ENCODE measurements at places on chromosomes 2 and 18.

DNA sequence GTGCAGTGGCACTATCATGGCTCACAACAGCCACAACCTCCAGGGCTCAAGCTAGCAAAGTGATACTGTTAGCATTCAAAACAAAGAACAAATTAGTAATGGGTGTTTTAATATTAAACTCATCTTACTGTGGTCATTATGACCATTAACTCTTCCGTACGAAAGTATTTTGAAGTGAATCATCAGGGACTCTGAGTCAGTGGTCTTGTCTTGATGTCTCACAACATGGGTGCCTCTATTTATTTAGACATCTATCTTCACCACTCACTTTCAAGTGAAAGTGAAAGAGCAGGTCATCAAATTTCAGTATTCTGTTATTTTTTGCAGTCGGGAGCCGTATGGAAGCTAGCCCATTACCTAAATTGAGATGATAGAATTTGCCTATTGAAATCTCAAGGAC lies 1118.2 kb downstream of the DPP10 start:
- no peak for DNase-seq

DNA sequence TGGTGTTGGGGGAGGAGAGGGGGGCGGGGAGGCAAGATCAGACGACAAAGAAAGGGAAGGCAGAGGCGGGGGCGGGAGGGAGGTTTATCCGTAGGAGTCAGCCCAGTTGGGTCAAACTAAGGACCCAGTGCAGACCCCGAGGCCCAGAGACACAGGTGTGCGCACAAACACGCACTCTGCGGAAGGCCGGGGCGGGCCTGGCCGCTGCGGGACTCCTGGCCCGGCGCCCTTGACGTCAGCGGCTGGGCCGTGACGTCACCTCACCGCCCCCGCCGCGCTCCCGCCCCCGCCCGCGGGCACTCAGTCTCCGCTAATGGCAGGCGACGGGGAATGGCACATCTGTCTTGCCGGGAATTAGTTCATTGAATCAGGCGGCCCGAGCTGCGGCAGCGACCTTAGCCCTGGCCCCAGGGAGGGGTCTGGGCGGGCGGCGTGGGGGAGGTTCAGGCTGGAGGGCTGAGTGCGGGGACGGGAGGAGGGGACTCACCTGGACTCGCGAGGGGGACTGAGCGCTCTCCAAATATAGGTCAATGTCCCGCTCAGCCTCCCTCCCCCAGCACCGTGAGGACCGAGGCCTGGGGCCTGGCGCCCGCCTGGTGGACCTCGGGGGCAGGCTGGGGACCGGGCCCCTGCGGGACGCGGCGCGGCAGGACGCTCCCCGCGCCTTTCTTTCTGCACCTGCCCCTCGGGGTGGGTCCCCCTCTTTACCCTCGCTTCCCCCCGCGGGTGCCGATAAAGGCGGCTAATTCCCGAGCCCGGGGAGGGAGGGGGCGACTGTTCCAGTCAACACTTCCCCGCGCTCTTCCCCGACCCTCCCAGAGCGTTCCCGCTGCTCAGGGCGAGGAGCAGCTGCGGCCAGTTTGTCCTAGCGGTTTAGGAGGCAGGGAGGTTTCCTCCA lies 15.5 kb upstream of the ECEL1 start:
- peak; percentile 58 for DNase-seq

GRCh38 chr2:105611333-105611637 lies 133.4 kb upstream of the NCK2 start:
- no peak for DNase-seq

- DNase-seq = no peak
These were observed 139.9 kb upstream of the PIEZO2 start for GRCh38 chr18:11289248-11289647.

GRCh38 chr2:88053296-88053695 lies 2.3 kb downstream of the KRCC1 start:
- peak; percentile 35 for DNase-seq

GRCh38 chr2:234462218-234462992 lies 34.5 kb downstream of the ARL4C start:
- no peak for DNase-seq

GRCh38 chr2:23912054-23912453 lies 14.9 kb downstream of the ATAD2B start:
- DNase-seq = no peak

DNA sequence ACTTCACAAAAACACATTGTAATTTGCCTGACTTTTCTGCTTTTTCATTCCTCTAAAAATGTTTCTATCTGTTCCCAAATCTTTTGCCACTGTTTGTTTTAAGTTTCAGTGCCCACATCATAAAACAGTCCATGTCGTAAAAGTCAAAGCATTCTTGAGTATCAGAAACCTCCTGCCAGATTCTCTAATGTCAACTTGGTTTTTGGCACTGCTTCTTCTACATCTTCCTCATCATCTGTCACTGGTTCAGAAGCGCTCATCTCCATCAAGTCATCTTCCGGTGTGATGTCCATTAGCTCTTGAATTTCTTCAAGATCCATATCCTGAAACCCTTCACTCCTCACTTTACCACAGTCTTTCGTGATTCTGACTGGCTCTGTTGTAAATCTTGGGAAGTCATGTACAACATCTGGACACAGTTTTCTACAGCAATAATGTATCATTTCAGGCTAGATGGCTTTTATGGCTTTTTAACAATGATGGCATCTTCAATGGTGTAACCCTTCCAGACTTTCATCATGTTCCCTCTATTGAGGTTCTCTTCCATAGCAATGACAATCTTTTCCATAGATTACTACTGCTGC lies 19.6 kb downstream of the CUL3 start:
- DNase-seq = no peak

DNA sequence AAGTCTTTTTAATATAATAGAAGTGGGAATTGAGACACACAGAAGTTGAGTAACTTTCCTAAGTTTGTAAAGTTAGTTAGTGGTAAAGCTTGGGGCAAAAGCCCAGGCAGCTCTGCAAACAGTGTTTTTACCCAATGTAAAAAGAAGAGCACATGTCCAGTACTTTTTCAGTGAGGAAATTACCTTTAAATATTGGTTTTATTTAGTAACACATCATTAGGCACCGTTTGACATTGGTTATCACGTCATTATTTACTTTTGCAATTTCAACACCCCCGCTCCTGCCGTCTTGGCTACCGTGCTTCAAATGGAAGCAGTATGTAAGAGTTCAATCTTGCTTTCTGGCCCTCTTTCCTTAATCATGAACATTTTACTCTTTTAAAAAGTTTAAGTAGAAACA lies 807.9 kb downstream of the EPHA4 start:
- no peak for DNase-seq

GRCh38 chr2:182057002-182057401 lies 71.3 kb downstream of the PPP1R1C start:
- DNase-seq = no peak

- no peak for DNase-seq
These were observed 1368.4 kb upstream of the LRRTM1 start for GRCh38 chr2:81672923-81673322.

- peak; percentile 61 for DNase-seq
These were observed 124.8 kb downstream of the NUP35 start for GRCh38 chr2:183248866-183249567.

DNA sequence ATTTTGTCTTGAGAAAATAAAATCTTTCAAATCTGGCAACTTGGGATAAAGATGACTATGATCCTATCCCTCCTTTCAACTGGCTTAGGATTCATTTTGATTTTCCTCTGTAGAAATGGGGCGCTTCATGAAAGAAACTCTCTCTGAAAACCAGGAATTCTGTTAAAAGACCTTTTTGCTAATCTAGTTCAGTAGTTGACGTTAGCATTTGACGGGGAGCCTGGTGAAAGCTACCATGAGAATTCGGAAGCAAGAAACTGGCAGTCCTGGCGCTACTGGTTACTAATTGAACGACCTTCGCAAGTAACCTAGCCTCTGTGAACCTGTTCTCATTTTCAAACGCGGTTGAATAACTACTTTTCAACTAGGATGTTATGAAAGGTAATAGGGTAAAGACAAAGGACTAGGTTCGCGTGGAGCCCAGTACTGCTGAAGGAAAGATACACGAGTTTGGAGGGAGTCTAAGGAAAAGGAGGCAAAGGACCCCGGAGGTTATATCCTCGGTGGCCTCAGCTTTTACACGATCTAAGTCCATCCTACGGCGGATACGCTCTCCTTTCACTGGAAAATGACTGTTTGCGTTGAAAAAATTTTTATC lies 604 bp upstream of the STK11IP start:
- DNase-seq = peak; percentile 46

GRCh38 chr2:176039375-176039774 lies 37.3 kb upstream of the LNPK start:
- no peak for DNase-seq

DNA sequence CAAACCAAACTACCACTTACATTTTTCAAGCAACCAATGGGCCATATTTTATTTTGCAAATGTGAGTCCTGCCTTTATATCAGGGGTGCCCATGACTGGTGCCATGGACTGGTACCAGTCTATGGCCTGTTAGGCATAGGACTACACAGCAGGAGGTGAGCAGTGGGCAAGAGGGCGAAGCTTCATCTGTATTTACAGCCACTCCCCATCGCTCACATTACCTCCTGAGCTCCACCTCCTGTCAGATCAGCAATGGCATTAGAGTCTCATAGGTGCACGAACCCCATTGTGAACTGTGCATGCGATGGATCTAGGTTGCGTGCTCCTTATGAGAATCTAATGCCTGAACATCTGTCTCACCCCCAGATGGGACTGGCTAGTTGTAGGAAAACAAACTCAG lies 53.6 kb downstream of the CCDC68 start:
- DNase-seq = no peak

DNA sequence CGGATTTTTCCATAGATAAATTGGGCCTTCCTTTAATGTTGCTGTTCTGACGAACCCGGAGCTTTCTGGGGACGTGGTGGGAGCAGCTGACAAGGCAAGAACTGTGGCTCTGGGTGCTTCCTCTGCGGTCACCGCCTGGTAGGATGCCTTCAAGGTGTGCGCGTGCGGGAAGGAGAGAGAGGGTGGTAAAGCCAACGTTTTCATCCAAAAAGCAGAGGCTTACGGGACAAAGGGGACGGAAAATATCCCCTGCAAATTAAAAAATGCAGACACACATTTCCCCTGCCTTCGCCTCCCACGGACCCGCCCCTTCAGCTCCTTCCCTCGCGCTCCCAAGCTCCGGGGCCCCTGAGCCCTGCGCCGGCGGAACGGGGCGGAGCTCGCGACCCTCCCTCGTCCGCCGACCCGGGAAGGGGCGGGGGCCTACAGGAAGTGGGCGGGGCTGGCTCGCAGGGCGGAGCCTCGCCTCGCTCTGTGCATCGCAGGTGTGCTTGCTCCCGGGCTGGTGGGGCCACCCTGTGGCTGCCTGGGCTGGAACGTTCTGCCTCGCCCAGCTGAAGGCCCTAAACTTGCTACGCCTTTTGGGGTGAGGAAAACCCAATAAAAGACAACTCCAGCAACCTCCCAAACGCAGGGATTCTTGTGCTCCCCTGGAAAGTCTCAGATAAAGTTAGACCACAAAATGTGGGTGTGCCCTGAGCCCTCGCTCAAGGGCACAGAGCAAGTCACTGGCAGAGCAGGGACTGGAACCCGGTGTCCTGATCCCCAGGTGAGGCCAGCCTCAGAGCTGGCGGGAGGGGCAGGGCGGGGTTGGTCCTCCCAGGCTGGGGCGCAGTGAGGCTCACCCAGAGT lies 25.4 kb upstream of the SLC66A3 start:
- peak; percentile 74 for DNase-seq

GRCh38 chr2:193332941-193333340 lies 1138.2 kb upstream of the TMEFF2 start:
- DNase-seq = no peak

DNA sequence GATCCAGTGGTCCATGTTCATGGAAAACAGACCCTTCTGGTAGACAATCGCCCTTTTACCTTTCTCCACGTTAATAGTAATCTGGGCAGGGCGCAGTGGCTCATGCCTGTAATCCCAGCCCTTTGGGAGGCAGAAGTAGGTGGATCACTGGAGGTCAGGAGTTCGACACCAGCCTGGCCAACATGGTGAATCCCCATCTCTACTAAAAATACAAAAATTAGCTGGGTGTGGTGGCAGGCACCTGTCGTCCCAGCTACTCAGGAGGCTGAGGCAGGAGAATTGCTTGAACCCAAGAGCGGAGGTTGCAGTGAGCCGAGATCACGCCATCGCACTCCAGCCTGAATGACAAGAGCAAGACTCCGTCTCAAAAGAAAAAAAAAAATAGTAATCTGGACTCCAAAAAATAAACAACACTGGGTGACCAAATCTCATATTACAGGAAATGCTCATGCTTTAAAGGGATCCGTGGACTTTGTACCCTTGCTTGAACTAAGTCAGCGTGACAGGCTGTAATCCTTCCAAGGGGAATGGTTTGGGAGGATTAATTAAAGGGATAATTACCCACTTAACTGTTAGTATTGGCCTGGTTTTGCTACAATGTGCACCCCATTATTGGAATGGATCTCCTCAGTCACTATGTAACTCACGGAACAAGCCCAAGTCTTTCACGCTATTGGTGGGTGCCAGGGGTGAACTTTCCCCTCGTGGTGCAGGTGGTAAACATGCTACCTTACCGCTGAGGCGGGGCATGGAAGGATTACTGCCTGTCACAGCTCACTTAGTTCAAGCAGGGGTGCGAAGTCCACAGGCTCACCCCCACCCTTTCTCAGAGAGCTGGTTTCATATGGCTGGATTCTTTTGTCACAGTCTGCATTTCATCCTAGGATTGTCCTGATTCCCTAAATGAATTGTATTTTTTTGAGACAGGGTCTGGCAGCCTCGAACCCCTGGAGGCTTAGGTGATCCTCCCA lies 36.7 kb downstream of the PROC start:
- no peak for DNase-seq

DNA sequence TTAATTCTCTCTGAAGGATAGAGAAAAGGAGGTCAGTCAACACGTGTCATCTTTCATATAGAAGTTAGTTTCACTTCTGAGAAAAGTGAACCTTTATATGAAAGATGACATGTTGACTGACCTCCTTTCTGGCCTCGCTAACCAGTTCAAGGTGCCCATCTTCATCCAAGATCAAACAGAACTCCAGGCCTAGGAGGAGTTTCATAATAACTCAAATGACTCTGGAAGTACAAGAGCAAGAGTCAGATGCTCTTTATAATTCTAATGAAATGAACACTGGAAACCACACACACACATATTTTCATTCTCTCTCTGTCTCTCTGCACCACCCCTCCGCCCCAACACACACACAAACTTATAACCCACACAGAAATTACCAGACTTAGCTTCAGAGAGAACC lies 16.3 kb downstream of the ANKRD44 start:
- no peak for DNase-seq

DNA sequence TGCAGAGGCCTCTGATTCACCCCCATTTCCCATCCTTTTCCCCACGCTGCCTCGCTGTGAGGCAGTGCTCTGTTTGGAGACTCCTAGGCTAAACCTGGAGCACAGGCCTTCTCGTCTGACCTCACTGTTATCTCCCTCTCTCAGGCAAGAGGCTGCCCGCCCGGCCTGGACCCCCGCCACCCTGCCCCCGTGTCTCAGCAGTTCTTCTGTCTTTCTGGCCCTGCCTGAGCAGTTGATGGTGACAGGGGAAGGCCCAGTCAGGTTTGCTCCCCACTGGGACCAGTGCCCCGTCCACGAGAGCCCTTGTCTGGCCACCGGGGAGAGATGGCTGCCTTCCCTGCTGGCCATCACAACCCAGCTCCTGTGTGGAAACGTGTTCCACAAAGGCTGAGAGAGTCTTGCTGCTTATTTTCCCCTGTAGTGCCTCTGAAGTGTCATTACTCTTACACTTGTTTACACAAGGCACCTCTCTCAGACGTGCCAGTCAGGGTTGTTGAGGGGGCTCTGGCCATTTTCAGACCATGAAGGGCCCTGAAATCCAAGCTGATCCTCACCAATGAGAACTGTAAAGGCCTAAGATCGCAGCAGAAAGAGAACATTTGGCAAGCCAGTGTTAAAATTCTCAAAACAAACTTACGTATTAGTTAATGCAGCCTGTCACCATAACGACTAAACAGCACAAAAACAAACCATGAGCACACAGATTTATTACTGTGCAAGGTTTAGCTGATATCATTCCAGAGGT lies 210.9 kb downstream of the NDUFA10 start:
- DNase-seq = no peak

GRCh38 chr18:13809043-13809430 lies 14.9 kb upstream of the MC5R start:
- DNase-seq = no peak
